ENCODE measurements at places on chromosomes 2 and 18.

DNA sequence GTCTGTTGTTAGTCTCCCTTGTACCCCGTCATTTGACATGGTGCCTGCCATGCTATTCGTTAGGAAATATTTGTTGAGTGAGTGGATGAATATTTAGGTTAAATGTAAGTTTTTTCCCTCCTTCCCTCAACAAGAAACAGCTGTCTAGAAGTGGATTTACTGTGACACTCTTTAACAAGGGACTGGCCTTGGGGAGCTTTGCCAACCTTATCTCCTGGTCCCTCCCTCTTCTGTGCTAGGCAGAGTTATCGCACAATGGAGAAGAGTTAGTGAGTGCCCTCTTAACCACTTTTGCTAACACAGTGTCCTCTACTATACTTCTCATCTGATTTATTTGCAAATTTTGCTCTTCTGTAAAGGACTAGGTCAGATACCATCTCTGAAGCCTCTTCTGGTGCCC is 61.2 kb downstream of the DIS3L2 start:
- no peak for DNase-seq

GRCh38 chr18:22739061-22739642 is 194.0 kb upstream of the RBBP8 start:
- DNase-seq = no peak

DNA sequence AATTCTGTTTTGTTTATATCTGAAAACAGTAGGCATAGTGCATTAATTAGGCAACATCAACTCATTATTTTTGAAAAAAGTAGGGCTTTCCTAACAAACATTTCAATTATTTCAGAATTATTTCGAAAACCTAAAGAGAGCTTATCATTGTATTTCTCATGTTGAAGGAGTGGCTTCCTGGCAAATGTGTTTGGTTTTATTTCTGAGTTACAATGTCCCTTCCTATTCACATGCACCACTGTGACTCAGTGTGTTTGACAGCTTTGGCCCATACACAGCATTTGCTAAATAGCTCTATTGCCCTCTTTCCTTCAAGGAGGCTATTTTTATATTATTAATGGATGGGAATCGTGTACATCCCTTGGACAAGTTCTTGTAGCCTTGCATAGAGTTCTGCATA is 205.9 kb downstream of the PTGR3 start:
- DNase-seq = no peak

GRCh38 chr2:216657086-216657855 is 24.1 kb downstream of the IGFBP2 start:
- DNase-seq = no peak

Data from fibroblast of the conjunctiva (primary cell).